ENCODE measurements at places on chromosomes 4 and X.

DNA sequence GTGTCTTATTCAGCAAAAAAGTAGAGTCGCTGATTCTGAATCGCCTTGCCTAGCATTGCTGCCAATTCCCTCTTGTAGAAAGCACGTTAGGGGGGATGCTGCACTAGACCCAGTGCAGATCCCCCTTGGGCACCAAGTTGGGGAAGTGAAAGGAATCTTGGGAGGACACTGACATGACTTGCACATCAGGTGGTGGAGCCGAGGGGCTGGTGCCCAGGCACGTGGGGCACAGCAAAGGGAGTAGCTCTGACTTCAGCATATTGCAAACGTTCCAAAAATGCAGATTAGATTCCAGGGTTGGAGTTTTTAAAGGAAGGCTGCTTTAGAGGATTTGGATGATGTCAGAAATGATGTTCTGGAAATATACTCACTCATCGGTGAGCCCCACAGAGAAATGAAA is 47.4 kb upstream of the GPM6B start:
- no peak for DNase-seq

DNA sequence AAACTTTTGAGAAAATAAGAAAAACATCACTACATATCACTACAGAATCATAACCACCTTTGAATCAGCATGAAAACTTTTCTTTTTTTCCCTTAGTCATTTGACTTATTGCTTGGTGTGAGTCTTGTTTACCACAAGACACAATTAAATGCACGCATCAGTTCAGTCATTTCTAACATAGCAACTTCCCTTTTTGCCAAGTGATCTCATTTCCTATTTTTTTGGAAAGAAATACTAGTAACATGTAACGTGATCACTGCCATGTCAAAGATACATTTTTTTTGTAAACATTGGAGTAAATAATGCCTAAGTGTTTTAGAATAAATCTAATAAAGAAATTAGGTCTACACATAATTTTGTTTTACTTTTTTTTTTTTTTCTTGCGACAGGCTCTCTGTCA is 5.1 kb upstream of the CXCL8 start:
- no peak for DNase-seq

- no peak for DNase-seq
Measured at GRCh38 chrX:81201071-81201470, 642 bp downstream of the HMGN5 start.

GRCh38 chr4:91171217-91171616 is 1044.0 kb downstream of the CCSER1 start:
- no peak for DNase-seq

DNA sequence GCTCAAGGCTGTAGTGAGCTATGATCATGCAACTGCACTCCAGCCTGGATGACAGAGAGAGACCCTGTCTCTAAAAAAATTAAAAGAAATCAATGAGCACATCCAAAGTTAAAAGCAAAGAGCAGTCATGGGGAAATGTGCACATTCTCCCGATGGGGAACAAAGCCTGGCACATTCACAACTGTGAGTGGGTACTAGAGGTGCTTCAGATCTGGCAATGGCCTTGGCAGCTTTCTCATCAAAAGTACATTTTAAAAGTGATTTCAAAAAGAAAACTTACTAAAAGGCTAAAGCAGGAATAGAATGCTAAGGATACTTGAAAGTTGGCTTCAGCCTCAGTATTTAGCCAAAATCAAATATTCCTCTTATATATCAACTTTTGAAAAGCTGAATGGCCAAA is 145.9 kb upstream of the MAOA start:
- DNase-seq = no peak

- no peak for DNase-seq
Measured at GRCh38 chrX:74338852-74339251, 34.9 kb downstream of the ZCCHC13 start.

DNA sequence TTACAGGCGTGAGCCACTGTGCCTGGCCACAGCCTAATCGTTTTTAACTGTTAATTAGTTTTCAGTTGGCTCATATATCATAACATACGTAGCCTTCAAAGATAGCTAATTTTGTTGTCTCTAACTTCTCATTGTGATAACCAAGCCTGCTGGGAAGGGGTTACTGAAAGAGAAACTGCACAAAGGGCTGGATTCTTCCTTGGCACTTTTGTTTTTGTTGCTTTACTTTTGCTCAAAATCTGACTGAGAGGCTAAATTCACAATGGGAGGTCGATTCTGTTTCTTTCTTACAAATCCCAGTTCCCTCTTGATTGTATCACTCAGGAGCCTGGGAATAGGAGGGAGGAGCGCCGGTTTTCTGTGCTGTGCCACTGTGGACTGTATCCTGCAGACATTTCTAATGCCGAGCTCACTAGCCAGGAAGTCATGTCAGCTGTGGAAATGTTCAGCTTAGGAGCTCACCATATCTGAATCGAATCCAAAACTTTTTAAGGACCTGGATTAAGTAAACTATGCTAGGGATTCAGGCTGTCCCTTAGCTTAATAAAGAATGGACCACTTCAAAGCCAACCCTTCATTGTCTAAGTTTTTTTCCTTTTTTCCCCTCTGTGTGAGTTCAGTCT is 120.5 kb upstream of the FAT1 start:
- DNase-seq = no peak

GRCh38 chr4:88759039-88759894 is 61.6 kb upstream of the NAP1L5 start:
- no peak for DNase-seq

- no peak for DNase-seq
Measured at GRCh38 chrX:42054256-42054655, 130.9 kb upstream of the CASK start.

- no peak for DNase-seq
Measured at GRCh38 chrX:78357342-78358055, 30.1 kb upstream of the CYSLTR1 start.

GRCh38 chrX:38278682-38279081 is 48.6 kb downstream of the RPGR start:
- no peak for DNase-seq

DNA sequence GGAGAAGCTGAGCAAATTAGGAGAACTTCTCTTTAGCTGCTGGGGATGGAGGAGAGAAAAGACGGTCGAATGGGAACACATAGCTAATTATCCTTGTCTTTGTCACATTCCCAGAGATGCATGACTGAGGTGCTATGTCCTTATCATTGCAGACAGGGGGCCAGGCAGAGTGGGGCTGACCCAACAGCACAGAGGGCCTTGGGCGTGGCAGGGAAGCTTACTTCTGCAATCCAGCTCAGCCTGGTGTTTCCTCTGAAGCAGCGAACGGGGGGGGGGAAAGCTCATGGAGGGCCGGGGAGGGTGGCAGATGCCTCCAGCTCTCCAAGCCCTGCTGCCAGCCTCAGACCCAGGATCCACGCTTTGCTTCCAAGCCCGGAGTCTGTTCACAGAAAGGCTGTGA is 50.8 kb upstream of the HOPX start:
- DNase-seq = no peak

DNA sequence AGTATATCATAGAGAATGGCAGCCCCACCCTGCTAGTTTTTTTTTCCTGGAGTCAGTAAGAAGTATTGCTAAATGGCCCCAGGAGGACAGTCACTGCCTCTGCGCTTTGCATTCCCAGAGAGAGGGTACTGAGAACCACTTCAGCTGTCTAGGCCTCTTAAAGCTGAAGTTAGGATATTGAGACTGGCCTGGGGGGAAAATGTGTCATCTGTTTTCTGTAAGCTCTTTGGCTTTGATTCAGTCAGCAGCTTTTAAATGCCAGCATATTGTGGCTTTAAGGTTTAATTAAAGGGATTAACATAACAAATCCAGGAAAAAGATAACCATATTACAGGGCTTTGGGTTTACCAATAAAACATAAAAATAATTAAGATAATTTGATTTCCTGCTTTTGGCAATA is 852.0 kb downstream of the PCDH18 start:
- DNase-seq = no peak

- DNase-seq = no peak
Measured at GRCh38 chr4:13461191-13461905, 22.8 kb downstream of the RAB28 start.

GRCh38 chr4:88012647-88013046 is 5.2 kb downstream of the PKD2 start:
- DNase-seq = no peak

DNA sequence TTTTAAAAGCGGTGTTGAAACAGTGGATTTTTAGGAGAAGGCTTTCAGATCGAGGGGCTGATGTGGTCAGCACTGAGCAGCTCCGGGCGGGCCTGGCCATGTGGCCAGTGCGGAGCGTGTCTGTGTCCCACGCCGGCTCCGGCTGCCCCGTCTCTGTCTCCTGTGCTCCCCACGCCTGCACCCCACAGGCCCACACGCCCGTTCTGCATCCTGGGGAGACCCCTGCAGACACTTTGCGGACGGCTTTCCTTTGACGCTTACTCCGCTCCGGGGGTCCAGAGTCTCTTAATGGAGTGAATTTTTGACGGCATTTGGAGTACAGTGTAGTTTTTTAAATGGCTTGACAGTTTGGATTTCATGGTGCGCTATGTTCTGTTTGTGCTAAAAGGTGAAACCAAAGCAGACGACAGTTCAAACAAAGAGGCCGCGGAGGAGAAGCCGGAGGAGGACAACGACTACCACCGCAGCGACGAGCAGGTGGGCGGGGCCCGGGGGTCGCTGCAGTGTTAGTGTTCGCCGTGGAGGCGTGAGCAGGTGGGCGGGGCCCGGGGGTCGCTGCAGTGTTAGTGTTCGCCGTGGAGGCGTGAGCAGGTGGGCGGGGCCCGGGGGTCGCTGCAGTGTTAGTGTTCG is 38.7 kb downstream of the PCGF3 start:
- DNase-seq = no peak

GRCh38 chrX:65997978-65998717 is 41.7 kb downstream of the VSIG4 start:
- DNase-seq = no peak

GRCh38 chrX:115330498-115331168 is 41.1 kb downstream of the LUZP4 start:
- DNase-seq = no peak

DNA sequence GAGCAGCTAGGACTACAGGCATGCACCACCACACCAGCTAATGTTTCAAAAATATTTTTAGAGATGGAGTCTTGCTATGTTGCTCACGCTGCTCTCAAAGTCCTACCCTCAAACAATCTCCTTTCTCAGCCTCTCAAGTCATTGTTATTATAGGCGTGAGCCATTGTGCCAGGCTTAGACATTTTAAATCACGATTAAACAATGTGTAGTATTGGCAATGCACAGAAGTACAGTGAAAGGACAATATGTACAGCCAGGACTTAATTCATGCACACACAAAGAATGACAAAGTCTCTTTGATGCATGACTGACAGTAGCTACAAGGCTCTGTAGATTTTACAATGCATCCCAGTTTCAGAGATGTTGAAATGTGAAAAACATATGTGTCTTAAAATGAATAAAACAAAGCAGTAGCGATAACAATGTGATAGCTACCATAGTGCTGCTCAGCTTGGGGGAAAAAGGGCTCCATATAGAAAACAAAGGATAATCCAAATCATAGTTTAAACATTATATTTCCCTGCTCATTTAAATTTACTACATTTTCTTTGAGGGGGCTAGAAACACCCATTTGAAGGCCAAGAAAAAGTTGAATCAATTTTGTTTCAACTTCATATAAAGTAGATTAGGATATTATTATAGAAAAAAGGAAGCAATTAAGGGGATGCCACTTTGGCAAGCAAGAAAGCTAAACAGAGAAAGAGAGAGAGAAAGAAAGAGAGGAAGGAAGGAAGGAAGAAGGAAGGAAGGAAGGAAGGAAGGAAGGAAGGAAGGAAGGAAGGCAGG is 272.4 kb upstream of the SMIM31 start:
- no peak for DNase-seq

DNA sequence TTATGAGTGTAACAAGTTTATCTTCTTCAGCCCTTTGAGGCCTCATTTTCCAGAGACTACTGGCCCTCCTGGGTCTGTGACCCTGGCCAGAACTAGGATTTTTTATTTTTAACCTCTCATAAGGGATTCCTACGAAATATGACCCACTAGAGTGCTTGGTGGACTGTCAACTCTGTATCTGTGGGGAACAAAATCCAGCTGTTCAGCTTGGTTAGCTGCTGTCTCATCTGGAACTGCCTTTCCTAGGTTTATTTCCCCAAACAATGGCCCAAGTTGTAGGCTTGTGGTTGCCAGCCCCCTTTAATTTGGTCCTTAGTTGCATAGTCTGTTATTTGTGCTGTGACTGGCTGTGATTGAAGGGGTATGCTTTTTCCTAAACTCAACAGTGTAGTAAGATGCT is 56.2 kb downstream of the NHS start:
- DNase-seq = no peak

- no peak for DNase-seq
Measured at GRCh38 chrX:53340852-53341645, 59.7 kb upstream of the IQSEC2 start.

- no peak for DNase-seq
Measured at GRCh38 chrX:75086731-75087195, 69.3 kb downstream of the ABCB7 start.

GRCh38 chrX:143873343-143873742 is 10.5 kb upstream of the UBE2NL start:
- no peak for DNase-seq

GRCh38 chr4:119725688-119726330 is 97.2 kb upstream of the PDE5A start:
- DNase-seq = no peak

DNA sequence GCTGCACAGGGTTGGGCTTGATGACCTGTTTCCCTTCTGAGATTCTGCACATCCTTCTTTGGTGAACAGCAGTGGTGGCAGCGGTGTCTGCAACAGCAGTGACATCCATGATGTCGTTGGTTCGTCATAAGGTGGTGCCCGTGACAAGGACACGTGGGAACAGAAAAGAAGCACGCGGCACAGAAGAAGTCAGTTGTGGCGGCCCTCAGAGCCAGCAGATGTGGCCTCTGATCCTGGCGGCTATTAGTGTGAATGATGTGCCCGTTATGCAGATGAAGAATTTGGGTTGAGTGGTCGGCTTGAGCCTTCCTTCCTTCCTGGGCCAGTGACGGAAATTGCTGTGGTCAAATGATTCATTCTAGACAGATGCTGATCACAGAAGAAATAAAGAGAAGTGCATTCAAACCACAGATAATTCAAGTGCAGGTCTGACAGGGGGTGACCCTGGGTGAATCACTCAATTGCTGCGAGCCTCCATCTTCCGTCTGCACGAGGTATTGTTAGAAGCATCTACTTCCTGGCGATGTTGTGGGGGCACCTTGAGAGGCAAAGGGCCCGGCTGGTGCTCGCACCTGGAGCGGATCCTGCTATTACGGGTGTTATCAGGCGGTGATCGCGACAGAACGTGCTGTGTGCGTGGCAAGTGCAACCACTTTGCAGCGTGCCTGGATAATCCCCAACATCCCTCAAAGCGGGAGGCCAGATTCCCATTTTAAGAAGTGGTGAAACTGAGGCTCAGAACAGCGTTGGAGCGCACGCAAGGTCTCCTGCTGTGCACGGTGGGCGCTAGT is 215.2 kb upstream of the PSAPL1 start:
- no peak for DNase-seq

DNA sequence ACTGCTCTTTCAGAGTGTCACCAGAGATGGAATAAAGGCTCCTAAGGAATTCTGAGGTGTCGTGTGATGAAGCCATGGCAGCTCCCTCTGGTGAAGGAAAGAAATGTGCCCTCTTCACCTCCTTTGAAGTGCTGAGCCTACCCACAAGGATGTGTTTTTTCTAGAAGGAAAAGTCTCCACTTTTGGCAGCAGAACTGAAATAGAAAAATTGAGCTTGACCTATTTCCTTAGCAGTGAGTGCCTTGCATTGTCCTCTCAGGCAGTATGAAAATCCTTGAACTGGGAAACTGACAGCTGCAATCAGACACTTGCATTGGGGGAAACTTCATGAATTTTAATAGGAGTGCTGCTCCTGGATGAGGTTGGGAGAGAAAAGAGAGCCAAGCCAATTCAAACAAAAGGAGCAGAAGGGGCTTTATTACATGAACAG is 95.2 kb downstream of the DCLK2 start:
- no peak for DNase-seq

GRCh38 chr4:48178931-48179330 is 44.9 kb upstream of the TXK start:
- no peak for DNase-seq

All from stimulated activated CD4-positive, alpha-beta T cell treated with anti-CD3 and anti-CD28 coated beads, Interleukin-15, amount 100 ng/mL, for 1 hour (primary cell).